ENCODE measurements at places on chromosomes 2 and 18. TPM values are rescaled to one million over a fixed set of nuclear protein-coding genes. Genes with fewer than 3 reads are reported as not detected.

GRCh38 chr2:145090841-145091761 is 571.2 kb upstream of the ZEB2 start:
- DNase-seq: peak; percentile 32

DNA sequence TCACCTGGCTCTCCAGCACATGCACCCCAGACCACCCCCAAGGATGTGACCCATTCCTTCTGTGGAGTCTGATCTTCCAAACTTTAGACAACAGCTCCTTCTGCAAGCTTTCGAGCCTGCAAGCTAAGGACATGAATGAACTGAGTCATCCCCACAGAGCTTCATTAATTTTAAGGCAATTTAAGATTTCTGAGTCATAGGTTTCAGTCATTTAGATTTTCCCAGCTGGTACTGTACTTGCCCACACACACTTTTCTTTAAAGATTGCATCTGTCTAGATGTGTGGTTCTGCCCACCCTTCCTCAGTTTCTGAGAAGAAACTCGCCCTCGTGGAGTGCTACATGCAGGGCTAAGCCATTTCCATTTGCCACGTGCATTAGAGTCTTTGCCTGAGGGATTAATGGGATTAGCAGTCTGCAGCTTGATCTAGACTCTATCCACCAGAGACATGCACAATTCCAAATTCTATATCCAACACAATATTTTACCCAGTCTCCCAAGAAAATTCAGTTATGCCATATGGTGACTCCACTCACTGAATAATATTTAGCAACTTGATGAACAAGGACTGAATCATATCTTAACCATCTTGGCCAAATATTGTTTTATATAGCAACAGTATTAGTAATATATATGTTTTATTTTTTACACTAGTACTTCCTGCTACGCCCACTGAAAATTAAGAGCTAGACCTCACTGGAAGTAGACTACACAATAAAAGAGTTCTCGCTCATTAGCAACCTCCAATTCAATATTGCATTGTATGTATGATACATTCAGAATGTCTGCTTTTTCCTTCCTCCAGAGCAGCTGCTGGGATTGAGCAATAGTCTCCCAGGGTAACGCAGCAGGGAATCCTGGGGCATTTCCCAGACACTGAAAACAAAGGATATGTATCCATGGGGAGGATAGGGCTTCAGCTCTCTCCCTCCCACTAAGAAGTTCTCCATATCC is 14.3 kb upstream of the TRIB2 start:
- DNase-seq: peak; percentile 91

- no peak for DNase-seq
These were observed 107.0 kb downstream of the ACTR3 start for GRCh38 chr2:113996671-113997594.

DNA sequence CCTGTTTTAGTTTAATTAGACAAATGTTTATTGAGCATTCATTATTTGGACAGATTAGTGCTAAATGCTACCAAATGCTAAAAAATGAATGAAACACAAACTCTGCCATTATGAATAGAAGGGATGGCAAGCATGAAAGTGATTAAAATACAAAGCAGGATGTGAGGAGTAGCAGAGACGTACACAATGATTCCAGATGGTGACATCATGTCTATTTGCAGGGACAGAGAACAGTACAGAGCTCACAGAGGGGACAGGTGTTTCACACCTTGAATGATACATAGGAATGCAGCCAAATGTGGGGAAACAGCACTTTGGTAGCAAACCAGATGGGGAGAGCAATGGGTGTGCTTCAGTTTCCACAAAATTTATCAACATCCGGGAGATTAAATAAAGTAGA is 76.3 kb downstream of the CD226 start:
- DNase-seq: no peak

CYBRD1 gene
- 8.9 TPM for total RNA-seq
